ENCODE measurements at places on chromosomes 7 and 10.

- DNase-seq, result peak; percentile 79
These were observed 34.6 kb downstream of the RHEB start for GRCh38 chr7:151484971-151485707.

DNA sequence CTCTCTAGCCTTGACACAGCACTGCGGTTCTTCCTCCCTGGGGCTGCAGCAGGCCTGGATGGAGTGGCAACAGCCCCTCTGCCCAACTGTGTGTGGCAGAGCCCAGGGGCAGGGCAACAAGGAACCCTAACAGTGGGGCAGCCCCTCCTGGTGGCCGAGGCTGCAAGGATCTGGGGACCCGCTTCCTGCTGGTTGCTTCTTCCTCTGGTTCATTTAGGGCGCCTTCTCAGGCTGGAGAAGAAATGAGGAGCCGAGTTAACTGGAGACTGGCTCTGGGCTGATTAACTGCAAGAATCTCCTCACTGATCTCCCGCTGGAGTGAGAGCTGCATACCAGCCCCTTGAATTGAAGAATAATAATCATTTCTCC lies 80.1 kb upstream of the EMX2 start:
- DNase-seq, result peak; percentile 61

- DNase-seq, result no peak
These were observed 213.6 kb downstream of the CELF2 start for GRCh38 chr10:11231285-11231684.

DNA sequence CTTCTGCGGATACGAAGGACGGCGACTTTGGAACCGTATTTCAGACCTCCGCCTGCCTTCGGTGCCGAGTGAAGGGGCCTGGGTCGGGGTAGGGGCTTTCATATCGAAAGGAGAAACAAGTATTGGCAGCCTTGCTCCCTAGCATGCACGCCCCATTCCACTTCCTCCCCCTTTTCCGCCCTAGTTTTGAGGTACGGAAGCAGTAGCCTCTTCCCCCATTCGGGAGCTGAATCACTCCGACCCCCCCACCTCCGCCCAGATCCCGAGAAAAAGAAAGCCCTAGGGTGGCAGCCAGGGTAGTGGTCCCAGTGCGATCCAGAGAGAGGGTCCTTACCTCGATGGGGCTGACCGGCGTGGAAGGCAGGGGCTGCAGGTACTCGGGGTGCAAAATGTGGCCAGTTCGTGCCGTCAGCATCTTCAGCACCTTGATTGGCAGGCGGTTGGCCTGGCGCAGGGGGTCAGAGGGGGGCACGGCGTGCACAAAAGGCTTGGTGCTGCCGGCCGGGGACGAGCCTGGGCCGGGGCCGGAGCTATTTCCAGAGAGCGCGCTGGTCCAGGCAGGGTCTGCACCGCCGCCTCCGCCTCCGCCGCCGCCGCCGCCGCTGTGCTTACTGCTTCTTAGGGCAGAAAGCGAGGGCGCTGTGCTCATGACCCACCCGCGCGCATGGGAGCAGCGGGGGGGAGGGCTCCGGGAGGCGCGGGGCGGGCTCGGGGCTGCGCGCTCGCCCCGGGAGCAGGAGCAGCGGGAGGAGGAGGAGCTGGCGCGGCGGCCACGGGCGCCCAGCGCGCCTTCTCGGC lies 594 bp downstream of the ZNF503 start:
- peak; percentile 68 for DNase-seq

DNA sequence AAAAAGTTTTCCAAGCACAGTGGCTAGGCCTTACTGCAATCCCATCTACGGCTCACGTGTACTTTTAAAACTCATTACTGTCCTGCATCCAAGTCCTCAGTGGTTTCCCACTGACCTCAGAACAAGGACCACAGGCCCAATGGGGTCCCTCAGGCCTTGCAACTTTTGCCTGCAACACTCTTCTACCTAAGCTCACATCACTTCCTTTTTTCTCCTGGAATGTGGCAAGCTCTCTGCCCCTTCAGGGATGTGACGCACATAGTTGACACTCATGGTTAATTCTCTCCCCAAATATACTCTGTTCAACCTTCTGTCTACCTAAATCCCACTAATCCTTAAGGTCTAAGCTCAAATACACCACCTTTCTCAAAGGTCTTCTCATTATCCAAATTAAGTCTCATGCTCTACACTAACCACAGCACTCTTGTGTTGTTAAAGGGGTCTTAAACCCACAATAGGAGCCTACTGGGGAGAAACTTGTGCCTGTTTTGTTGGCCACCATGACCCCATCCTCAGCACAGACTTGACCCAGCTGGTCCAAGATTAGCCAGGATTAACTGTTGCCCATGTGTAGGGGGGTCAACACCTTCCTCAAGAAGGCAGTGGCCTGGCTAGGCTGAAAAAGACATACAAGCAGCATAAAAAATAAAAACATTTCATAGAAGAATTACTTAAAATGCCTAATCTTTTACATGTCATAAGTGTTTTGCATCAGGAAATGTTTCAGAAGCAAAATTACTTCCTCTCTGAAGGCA lies 15.2 kb downstream of the HNRNPF start:
- no peak for DNase-seq

- no peak for DNase-seq
These were observed 302.4 kb downstream of the GRID1 start for GRCh38 chr10:86064219-86064618.

DNA sequence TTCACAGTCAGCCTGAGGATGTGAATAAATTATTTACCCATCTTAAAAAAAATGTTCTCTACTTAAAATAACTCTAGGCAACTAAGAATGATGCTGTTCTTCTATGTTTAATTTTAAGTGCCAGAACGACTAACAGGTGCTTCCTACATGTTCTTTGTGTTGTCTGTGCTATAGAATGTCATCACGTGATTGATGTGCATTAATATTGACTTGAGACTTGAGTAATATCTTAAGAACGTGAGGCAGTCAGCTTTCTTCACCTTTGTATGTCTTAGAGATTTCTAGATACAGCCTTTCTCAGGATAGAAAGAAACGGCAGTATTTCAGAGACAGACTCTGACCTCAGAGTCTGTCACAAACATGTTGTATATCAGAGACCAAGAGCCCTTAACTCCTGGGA lies 274.6 kb downstream of the KCND2 start:
- DNase-seq, result no peak

- DNase-seq, result peak; percentile 54
These were observed 86.5 kb downstream of the RALA start for GRCh38 chr7:39709768-39710311.

- peak; percentile 54 for DNase-seq
These were observed 60.2 kb downstream of the LSMEM1 start for GRCh38 chr7:112540839-112541577.

DNA sequence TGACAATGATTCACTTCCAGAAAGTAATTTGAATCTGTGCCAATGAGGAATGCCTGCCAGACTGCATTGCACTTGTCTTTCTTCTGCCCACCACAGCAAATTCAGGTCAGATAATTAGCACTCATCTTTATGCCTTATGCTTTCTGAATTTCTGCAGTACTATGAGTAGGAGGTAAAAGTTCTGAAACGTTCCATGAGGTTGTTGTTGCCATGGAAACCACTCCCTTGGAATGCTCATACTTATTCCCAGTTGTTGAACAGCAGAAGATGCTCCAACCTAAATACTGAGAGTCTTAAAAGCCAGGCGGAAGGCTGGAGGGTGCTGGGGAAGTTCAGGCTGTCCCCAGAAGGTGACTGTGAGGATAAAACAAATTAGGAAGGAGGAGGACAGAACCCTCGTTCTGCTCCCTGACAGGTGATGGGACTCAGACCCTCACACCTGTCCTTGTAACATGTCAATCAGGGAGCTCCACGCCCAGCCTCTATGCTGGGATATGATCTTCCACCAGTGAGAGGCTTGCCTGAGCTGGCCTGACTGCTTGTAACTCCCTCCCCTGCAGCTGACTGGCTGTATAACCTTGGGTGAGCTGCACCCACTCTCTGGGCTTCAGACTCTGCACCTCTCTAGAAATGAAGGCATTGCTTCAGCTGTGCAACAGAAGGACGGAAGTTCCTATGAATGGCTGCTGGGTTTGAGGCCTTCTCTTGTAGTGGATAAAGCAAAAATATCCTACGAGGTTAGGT lies 554.3 kb upstream of the MGMT start:
- no peak for DNase-seq

GRCh38 chr10:56178210-56178609 lies 182.8 kb downstream of the ZWINT start:
- no peak for DNase-seq

DNA sequence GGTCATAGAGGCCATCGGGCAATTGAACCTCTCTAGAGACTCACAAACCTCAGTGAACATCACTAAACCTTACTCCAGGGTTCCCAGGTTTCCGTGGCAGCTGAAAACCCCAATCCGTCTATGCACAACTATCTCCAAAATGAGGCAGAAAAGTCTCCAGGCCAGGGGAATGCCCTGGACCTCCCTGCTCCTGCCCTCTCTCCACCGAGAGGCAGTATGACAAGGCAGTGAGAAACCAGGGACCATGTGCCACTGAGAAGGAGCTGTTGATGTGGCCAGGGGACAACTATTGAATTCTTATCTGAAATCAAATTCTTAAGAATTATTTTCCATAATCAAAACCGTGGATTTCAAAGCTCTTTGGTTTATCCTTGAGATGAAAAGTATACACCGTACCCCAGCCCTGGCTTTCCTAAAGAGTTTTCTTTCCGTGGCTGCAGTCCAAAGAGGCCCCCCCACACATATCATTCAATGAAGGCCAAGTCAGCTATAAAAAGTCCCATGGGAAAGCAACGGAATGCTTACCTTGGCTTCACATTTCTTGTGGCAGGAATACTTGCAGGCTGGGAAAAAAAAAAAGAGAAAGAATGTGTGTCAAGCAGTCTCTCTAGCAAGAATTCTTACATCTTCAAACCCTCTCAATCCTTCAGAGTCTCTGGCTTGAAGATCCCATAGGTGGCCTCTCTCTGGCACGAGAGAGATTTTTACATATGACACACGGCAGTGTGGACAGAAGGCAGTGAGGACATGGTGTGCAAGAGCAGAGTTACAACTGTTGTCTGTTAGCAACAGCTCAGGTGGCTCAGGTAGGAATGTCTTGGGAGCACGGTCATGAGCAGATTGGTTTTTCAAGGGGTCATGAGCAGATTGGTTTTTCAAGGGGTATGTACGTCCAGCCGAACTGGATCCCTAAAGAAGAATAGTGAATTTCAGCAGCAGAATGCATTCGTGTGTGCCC lies 75.2 kb downstream of the TNS3 start:
- DNase-seq, result peak; percentile 58

- DNase-seq, result no peak
These were observed 186.3 kb downstream of the FRMD4A start for GRCh38 chr10:14144451-14144850.

DNA sequence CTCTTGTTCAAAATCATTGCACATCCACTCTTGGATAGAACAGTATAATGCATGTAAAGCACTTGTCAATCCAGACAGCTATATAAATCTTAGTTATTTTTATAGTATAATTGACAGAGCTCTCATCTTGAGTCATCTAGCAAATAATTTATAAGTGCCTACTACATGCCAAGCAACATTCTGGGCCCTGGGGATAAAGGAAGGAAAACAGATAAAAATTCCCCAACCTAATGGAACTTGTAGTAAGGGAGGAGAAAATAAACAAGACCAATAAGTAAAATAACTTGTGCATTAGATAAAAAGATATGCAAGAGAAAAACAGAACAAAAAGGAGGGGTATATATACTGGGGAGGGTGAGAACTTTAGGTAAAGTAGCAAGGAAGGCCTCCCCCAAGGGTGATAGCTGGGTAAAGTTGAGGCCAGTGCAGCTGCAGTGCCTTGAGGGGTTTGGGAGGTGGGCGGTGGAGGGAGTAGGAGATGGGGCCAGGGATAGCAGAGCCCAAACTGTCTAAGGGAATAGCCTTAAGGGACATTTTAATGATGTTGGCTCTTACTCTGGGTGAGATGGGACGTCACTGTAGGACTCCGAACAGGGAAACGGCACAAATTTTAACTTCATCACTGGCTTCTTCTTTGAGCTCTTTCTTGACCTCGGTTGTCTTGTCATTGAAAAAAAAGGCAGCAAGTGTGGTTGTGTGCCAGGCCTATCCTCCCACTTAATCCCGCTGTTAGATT lies 79.3 kb upstream of the SEC61G start:
- DNase-seq, result peak; percentile 21

DNA sequence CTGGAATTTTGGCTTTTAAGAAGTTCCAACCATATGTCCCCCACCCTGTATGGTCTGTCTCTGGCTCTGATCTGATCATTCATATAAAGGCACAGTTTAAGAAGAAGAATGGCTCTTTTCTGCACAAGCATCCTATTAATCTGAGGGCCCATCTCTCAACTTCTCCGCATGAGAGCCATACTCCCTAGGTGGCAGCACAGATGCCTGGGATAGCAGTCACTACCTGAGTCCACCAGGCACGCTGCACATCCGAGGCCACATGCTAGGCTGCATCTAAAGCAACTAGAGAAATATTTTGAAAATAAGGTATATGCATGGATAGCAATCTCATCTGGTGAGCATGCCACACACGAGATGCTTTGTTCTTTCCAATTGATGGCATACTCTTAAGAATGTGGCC lies 565.5 kb downstream of the PARD3 start:
- DNase-seq, result peak; percentile 2

GRCh38 chr10:98267894-98268693 lies at the start of gene LOXL4:
TSS of gene LOXL4 (minus strand) at chr10:98268194. CDS start at chr10:98263019, 5,175 bp downstream.
- DNase-seq, result peak; percentile 50

DNA sequence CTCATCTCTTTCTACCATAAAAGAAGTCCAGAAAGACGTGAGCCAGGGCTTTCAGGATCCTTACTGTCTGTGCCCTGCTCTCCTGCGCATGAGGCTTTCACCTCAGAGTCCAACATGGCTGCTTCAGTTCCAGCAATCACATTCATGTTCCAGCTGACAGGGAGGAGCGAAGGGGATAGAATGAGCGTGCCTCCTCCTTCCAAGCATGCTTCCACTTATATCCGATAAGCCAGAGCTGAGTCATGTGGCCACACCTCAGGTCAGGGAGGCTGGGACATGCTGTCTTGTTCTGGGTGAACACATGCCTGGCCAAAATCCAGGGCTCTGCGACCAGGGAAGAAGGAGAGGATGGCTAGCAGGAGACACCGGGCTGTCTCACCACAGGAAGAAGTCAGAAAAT lies 248.2 kb downstream of the SKAP2 start:
- DNase-seq, result peak; percentile 1

- peak; percentile 3 for DNase-seq
These were observed 1188.3 kb upstream of the SORCS1 start for GRCh38 chr10:108352771-108353170.

DNA sequence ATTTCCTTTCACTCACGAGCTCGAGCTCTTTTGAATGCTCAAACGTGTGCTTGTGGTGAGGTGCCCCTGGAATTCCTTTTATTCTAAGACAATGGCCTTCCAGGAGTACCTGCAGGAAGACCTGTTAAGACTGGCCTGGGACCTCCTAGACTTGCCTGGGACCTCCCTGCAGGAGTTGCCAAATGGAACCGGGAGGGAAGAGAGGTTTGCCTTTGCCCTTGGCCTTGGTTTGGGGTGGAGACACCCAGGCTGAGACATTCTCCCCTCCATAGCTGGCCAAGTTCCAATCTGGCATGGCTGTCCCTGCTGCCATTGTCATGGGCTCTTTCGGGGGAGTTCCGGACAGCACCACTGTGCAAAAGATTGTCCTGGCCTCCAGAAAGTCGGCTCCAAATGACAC lies 39.7 kb downstream of the DNAJB12 start:
- DNase-seq, result no peak

DNA sequence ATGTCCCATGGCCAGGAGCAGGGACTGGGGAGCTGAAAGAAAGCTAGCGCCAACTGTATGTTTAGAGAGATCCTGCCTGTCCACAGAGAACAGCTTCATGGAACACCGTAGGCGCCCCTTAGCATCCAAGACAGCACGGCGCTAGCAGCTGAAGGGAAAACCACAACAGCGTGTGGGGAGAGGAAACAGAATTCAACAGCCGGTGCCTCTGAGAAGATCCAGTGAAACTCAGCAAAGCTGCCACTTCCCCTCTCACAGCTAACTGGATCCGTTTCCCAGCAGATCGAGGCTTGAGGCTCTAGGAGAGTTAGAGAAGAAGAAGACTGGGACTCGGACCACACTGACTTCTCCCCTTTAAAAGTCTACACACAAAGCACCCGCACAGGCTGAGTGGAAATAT lies 145.0 kb downstream of the MAD1L1 start:
- DNase-seq, result no peak
